ENCODE measurements at places on chromosomes 1 and 21.

DNA sequence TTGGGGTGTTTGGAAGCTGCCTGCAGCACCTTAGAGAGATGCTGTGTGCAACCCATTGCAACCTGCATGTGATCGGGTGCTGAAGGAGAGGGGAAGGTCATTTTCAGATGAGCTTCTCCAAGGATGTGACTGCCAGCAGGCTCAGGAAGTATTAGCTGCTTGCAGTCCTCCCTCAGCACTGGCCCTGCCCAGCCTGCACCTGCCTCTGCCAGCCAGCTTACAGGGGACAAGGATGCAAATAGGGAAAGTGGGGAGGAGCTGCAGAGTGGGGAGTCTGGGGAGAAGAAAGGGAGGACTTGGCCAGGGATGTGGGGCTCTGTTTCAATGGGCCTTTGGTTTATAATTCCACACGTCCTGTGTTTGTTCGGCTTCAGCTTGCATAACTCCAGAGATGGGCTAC, 254.5 kb downstream of the RRAGC start:
- DNase-seq, result no peak

GRCh38 chr1:184315254-184315653, 71.6 kb upstream of the C1orf21 start:
- DNase-seq, result no peak

DNA sequence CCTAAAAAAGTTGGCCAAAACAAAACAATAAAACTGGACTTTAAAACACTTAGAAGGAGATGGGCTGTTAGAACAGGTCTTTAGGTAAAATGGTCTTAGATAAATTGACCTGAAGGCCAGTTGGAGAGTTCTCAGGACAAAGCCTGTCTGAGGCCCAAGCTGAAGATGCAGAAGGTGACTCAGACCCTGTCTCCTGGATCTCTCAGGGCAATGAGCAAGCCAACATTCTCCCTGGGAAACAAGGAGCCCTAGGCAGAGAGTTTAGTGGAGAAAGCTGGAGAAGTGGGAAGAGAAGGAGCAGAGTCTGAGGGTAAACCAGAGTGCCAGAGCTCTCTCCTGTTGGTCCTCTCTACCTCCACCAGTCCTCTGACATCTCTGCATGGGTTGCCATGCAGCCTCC, 70.1 kb downstream of the FCRL5 start:
- DNase-seq, result no peak

DNA sequence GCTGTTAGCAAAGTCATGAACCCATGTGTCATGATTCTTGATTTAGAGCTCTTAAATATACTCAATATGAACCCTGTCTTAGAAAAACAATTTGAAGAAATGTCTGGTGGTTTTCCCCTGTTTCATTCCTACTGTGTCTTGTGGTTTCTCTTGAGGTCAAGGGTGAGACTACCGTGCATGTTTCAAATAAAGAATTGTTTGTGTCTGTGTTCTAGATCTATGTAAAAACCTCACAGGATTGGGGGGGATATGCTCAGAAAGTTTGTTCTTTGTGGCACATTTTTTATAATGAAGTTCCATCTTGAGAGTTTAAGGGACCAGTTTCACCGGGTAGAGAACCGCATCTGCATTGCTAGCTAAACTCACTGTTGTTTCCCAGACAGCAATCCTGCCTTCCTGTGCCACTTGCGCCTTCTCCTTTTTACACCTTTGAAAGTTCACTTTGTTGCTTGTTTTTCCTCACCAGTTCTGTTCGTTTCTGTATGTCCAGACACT, 30.9 kb upstream of the CACYBP start:
- no peak for DNase-seq

DNA sequence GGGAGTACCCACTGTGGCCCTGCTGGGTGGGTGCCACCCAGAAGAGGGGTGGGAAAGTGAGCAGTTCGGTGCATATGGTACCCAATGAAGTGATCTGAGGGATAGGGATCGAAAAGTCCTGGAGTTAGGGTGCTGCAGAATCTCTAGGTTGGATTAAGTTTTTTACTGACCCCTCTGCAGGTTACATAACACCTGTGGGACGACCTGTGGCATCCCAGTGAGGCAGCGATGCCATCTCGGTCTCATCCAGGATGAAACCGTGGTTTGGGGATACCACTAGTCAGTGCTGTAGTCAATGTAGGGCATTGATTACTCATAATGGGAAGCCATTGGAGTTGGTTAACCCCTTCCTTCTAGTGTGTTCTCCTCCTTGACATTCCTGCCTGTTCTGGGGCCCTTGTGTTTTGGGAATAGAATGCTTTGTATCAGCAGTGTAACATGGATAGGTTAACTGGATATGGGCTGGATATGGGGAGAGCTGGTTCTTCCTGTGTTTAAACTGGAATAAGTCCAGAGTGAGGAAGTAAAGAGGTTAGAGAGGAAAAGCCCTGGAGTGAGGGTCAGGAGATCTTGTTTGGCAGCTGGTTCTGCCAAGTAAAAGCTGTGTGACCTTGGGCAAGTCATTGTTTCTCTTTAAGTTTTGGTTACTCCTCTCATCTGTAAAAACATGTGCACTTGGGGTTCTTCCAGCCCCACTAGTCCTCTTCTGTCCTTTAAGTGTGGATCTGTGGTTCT, 42.8 kb upstream of the ATF3 start:
- peak; percentile 30 for DNase-seq

DNA sequence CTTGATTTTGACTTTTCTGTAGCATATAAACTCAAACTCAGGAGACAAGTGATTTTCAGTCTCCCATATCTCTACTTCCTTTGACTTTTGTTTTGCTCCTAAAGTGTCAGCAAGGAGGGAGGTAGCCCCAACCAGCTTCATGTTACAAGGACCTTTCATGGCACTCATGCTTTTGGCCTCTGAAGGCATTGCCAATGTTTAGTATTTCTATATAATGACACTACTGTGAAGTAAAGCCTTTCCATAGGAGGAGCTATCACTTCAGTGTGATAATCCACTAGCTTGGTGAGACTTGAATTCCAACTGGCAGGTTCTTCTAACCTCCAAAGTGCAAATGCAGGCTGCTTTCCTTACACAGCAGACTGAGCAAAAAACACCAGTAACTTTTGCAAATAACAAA, 14.4 kb downstream of the COLGALT2 start:
- DNase-seq, result peak; percentile 54

- no peak for DNase-seq
Measured at GRCh38 chr1:109804660-109805059, 40.9 kb upstream of the EPS8L3 start.

DNA sequence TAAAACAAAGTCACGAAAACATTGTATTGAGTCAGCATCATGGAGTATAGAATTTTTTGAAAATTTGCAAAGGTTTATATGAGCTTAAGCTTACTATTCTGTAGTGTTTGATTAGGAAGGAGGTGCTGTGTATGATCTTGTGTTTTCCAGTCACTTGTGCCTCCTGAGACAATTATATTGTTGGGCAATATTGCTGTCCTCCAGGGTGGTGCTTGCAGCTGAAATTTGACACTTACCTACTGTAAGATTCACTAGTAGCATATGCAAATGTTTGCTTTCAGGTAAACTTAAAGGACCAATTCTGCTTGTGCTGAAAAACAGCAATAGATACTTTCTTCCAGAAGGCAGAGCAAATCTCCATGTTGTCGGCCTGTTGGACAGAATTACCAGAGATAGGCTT, 268.0 kb downstream of the TGFB2 start:
- DNase-seq, result peak; percentile 73

- peak; percentile 42 for DNase-seq
Measured at GRCh38 chr1:115977499-115978258, 1.4 kb downstream of the SLC22A15 start.

- DNase-seq, result no peak
Measured at GRCh38 chr1:219039017-219039681, 134.5 kb upstream of the LYPLAL1 start.

DNA sequence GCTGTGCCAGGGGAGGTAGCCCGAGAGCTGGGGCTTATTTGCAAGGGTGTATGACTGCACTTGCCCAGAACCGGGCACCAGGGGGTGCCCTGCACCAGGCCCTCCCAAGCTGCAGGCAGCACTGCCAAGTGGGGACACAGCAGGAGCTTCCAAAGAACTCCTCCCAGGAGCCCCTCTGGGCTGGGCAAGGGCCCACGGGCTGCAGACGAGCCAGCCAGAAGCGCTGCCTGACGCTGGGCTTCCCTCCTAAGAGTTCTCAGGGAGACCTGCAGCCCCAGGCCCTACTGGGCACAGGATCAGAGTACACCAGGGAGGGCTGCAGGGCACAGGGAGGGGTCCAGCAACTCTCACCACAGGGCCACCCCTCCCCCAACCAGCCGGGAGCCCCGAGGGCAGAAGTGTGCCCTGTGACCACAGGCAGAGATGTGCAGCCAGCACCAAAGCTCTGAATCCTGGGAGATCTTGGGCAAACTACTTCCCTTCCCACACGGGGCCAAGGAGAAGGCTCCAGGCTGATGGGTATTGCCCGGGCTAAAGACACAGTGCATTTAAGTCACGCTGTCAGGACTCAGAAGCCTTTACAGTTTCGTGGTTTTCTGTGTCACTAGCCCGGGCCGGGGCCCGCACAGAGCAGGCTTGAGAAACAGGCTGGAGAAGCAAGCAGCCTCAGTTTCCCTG, 63.4 kb downstream of the KCNAB2 start:
- peak; percentile 70 for DNase-seq

GRCh38 chr1:236200925-236201324, 58.6 kb downstream of the GPR137B start:
- no peak for DNase-seq

DNA sequence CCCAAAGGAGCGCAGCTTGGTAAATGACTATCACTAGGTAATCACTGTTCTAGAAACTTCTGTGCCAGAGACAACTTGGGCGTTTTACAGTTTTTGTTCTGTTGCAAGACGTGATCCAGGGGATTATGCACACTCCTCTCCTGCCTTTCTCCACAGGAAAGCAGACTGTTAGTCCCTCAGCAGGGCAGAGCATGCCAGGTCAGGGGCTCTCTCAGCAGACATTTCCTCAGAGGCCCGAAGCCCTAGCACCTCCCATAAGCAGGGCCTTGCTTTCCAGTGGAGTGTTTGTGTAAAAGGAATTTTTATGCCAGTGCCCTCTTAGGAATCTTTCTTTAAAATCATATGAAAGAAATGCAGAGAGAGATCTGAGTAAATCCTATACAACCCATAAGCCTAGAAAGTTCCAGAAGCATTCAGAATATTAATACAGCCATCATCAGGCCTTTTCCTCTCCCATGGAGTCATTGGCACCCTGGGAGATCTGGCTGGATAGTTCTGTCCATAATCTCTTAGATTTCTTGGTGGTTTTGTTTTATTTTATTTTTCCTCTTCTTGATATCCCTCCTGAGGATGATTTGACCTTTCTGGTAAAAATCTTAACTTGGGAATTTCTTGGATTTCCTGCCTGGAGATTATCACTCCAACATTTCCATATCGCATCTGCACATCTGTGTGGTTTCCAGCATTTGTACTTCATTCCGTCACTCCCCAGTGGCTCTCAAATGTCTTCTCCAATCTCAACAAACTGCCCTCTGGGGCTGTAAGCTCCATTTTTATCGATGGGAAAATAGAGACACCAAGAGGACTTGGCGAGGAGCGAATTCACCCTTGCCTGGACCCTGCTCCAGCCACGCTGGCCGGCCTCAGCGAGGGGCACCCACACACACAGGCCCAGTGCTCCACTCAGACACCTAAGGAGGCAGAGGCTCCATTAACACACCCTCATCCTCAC, 116.1 kb downstream of the PSMG1 start:
- DNase-seq, result no peak

- DNase-seq, result no peak
Measured at GRCh38 chr1:67635055-67635809, 49.8 kb upstream of the GADD45A start.

GRCh38 chr21:37582590-37582989, 216.0 kb downstream of the DYRK1A start:
- DNase-seq, result peak; percentile 62

- DNase-seq, result peak; percentile 21
Measured at GRCh38 chr1:54709547-54710292, 5.9 kb upstream of the TTC4 start.

DNA sequence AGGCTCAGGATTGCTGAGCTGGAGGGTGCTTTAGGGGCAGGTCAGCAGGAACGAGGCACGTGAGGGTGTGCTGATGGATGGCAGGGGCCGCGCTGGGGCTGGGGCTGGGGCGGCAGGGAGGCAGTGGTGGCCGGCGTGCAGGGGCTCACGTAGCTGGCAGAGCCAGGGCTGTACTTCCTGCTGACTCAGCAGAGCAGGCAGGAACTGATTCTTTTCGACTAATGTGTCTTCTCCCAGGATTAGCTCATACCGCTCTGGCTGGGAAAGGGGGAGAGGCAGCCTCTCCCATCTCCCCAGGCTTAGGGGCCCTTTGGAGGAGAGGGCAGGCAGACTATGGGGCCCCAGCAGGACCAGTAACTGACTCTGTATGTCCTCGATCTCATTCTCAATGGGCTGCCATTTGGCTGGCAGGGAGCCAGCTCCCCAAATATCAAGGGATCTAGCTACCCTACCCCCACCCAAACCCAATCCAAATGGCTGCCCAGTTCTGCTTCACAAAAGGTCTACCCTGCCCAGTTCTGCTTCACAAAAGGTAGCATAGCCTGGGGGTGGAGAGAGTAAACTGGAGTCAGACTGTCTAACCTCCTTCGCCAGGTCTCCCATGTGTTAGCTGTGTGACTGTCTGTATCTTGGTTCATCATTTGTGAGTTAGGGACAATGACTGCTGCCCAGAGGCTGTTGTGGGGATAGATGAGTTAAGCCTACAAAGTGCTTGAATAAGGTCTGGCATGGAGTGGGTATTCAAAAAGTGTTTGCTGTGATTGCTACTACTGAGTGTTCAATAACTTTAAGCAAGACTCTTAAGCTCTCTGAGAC, 100.1 kb upstream of the SLC2A1 start:
- peak; percentile 33 for DNase-seq

- DNase-seq, result no peak
Measured at GRCh38 chr1:13581446-13581845, 2.2 kb upstream of the PDPN start.

GRCh38 chr1:14930247-14930965, 223.1 kb upstream of the TMEM51 start:
- no peak for DNase-seq

- peak; percentile 29 for DNase-seq
Measured at GRCh38 chr1:83845437-83846071, 153.4 kb downstream of the TTLL7 start.

GRCh38 chr1:28507247-28507645, 1.4 kb downstream of the RCC1 start:
- DNase-seq, result peak; percentile 4

- DNase-seq, result peak; percentile 7
Measured at GRCh38 chr1:53371121-53371666, 43.3 kb upstream of the LRP8 start.

GRCh38 chr1:180173451-180173850, 18.8 kb downstream of the QSOX1 start:
- DNase-seq, result no peak

DNA sequence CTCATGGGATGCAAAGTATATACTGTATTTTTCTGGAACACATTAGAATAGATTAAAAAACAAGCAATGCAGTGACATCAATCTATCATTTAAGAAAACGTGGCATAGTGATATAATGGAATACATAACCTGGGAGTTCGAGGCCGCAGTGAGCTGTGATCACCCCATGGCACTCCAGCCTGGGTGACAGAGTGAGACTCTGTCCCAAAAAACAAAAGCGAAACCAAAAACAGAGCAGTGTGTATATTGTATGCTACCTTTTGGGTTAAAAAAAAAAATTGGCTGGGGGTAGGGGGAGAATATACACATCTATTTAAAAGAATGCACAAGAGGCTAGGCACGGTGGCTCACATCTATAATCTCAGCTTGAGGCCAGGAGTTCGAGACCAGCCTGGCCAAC, 13.5 kb downstream of the SLC2A1 start:
- DNase-seq, result no peak

Measured in NCI-H69 (cell line).